LNCaP clone FGC (cell line): ENCODE measurements at places on chromosomes 7 and 10.

DNA sequence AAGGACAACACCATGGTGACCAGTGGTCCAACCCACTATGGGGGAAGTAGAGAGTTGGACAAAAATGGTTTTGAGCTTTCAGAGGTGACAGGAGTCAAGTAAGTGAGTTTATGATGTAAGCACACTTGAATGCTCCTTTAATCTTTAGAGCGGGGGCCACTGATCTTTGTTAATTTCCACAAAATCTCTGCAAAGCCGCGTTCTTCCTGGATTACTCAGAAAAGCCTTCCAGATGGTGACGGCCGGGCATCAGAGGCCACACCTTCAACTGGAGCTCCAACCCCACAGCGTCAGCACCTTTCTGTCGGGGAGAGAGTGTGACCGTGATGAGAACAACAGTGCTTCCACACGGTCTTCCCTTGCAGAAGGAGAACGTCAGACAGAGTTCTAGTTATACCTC lies 35.2 kb upstream of the KLF6 start:
- DNase-seq = no peak

GRCh38 chr10:115653473-115653872 lies 560.3 kb downstream of the ATRNL1 start:
- no peak for DNase-seq

- no peak for DNase-seq
These were observed 313.3 kb downstream of the AGMO start for GRCh38 chr7:15248514-15248913.

GRCh38 chr7:73429622-73430505 lies 3.7 kb upstream of the FZD9 start:
- DNase-seq = no peak

GRCh38 chr7:13846386-13846785 lies 143.1 kb downstream of the ETV1 start:
- DNase-seq = no peak

DNA sequence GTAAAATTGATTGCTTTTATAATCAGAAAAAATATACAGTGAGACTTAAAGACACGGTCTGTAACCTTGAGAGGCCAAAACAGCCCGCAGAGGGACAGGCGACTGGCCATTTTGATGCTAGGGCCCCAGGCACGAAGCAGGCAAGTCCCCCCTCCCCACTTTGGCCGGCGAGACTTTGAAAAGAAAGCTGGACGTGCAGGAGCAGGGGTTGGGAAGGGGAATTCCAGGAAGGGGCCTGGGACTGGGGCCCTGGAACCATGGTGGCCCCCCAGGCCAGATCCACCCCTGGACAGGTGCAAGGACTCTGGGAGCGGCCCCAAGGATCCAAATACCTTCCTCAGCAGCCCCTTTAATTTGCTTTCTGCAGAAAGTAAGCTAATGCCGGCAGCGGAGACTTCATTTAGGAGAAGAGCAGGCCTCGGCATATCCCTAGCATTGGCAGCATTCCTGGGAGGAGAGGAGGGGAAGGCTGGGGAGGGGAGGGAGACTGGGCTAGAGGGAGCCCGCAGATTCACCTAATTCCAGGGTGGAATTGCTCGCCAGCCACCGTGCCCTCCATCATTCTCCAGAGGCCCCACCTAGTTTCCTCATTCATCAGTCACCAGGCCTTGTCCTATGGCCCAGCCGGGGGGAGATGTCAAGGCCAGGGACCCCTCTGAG lies 24.9 kb upstream of the TNRC18 start:
- no peak for DNase-seq

DNA sequence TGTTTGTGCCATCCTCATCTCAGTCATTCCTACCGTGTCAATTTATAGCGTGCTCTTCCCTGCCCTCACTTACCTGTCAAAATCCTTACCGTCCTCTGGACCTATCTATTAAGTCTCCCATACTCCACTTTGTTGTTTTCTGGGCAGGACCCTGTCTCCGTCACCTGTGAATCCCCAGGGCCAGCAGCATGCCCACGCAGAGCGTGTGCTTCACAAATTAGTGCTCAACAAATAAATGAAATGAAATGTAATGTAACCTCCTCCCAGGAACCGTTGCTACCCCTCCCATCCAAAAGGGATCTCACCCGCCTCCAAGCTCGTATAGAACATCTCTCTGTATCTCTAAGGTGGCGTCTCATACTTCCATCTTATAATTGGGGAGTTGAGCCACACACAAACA lies 589.9 kb upstream of the MGMT start:
- no peak for DNase-seq

DNA sequence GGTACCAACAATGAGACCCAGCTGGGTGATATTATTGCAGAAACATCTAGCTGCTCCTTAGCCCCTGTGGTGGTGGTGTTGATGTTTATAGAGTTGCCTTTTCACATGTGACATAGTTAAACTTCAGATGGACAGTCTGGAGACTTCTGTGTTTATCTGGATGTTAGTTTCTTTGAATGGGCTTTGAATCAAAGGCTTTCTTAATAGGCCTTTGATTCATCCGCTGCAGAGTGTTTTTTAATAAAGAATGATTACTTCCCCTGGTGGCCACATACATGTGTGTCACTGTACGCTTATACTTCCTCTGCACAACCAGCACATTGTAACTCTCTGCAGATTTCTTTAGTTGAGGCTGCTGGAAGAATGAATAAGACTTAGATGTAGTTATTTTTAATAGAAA lies 221.0 kb downstream of the DYNC1I1 start:
- no peak for DNase-seq

- no peak for DNase-seq
These were observed 6.6 kb upstream of the DEPP1 start for GRCh38 chr10:44985175-44985681.

DNA sequence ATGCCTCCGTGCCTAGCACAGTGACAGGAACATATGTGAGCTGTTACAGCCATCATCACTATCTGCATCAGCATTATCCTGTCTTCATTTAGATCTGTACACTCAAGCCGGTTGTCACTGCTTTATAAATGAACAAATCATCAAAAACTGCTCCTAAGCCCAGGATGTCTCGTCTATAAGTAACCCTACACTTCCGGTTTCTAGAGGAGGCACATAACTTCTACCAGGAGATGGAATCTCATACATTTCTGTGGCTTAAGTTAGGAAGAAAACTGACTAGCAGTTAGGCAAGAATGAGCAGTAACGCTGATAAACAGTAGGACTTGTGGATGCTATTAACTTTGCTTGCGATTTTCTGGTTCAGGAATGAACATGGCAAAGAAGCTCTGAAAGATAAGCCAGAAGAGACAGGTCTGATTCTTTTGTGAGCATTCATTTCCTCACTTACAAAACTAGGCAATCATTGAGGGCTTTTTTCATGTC lies 1199.2 kb downstream of the SORCS3 start:
- no peak for DNase-seq
